Left hindlimb (tissue), 1 donor: ENCODE measurements at places on chromosomes 13 and 19.
A peak's percentile ranks its signal among the peaks of the same experiment; 100 is the strongest.

GRCh38 chr19:46000491-46001246 lies 5.4 kb downstream of the CCDC61 start:
- DNase-seq: no peak

GRCh38 chr13:37201081-37201480 lies 95.6 kb upstream of the CSNK1A1L start:
- DNase-seq: no peak

GRCh38 chr19:1269478-1270212 lies 513 bp downstream of the CIRBP start:
- DNase-seq: peak; percentile 93

DNA sequence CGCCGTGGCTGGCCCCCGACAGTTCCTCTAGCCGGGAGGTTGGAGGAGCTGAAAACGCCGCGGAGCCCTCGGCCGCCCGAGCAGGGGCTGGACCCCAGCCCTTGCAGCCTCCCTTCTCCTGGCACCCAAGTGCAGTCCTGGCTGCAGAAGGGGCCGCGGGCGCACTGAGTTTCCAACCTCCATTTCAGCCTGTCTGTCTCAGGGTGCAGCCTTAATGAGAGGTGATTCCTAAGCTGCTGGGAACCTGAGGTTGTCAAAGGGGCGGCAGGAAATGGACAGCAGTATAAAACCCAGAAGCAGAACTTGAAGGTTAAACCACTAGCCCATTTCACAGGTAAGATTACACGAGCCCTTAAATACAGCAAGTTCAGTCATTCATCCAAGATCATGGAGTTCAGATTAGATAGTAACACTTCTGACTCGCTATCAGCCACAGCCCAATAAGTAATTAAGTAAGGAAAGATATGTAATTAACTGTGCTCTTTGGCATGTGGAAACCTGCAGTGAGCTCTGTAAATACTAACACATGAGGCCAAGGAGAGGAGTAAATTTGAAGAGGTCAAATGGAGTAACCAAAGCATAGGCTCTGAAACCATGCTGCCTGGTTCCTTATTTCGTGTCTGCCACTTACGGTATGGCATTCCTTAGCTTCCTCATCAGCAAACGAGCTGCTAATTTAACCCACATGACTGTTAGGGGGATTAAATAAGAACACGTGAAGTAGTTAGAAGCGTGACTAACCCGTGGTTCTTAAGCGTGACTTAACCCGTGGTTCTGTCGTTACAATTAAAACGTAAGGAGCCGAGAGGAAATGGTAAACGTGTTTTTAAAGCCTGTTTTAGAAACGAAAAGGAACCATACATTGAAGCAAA lies 686 bp downstream of the SETDB2 start:
- no peak for DNase-seq

- no peak for DNase-seq
These were observed 89.8 kb upstream of the MYCBP2 start for GRCh38 chr13:77416666-77417212.

DNA sequence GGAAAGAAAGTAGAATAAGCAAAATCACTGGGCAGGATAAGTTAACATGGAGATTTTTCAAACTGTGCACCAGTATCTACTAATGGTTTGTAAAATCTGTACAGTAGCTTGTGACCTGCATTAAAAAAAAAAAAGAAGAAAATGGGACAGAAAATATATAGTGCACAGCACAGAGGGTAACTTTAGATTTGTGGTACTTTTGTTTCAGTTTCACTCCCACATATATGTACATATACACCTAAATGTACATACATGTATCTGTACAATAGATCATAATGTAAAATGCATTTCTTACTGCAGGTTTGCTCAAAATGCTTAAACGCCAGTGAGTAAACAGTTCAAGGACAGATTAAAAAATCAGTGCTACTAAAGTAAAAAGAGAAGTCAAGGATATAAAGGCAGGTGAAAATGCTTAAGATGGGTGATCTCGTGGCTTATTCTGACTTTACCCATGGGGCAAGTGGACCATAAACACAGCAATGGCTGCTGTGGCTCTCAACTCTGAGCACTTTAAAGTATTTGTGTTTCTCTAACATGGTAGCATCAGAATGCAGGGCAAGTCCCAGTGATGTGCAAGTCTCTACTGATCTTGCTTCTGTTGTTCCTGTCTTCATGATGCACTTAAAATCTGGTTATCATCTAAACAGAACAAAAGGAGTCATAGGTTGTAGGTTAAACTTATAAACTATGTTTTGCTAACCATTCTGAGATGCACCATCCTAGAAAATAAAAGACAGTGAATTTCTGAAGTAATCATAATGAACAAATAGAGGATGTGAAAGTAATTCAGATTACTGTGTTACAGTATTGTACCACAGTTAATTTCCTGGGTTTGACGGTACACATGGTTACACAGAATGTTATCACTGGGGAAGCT lies 112.3 kb downstream of the MIPEP start:
- no peak for DNase-seq

DNA sequence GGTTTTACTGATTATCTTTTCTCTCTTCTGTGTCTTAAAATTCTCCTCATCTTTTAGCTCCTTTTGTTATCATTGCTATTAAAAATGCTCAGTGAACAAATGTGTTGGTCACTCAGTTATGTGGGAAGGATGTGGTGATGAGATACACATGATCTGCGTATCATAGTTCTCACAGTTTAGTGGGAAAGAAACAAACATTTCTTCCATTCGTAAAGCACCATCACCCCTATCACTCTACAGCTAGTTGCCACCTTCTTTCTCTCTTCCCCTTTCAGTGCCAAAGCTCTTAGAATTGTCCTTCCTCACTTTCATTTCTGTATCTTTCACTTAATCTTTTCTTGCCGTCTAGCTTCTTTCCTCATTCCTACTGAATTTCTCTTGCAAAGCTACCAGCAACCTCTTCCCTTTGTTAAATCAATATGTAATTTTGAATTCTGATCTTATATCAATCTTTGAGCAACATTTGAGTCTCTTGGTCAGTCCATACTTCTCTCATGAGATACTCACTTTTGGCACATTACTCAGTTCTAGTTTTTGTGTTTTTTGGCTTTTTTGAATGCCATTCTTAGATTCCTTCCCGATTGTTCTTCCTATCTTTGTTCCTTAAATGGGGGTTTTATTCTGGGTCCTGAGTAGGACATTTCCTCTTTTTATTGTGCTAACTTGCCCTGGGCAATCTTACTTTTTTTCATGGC lies 122.3 kb downstream of the PCCA start:
- DNase-seq: no peak

GRCh38 chr13:23899555-23899954 lies 2.3 kb upstream of the C1QTNF9B start:
- no peak for DNase-seq

DNA sequence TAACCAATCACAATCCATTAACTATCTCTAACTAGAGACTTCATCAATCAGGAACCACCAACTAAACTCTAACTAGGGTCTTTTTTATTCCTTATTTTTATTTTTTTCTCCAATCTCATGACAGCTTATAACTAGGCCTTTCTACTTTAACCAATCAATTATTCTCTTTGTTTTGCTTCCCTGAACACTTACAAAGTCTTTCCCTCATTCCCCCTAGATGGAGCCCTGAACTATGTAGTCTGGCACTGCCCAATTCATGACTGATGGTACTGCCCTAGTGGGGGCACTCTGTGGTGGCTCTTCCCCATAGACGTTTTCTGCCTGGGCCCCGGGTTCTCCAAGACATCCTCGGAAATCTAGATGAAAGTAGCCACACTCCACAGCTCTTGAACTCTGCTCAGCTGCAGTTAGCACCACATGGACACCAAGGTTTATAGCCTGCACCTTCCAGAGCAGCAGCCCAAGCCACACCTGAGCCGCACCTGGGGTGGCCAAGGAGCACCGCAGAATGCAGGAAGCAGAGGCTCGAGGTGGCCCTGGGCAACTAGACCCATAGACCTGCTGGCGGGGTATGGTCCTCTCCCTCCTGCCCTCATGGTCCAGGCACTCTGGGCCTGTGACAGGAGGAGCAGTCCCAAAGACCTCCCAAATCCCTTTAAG lies 6.6 kb downstream of the ATP7B start:
- DNase-seq: no peak

DNA sequence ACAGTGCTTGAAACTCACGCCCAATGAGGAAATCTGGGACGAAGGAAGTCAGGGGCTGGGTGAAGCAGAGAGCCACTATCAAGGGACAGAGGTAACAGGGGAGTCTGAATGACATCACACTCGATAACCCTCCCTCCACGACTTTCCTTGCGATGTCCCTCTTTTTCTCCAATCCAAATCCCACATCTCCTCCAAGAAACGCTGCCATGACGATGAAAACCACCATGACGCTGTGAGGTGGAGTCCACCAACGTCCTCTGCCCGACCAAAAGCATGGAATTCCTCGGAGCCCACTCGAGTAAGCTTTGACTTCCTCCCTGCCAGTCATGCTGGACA lies 967 bp downstream of the REXO1 start:
- DNase-seq: no peak

DNA sequence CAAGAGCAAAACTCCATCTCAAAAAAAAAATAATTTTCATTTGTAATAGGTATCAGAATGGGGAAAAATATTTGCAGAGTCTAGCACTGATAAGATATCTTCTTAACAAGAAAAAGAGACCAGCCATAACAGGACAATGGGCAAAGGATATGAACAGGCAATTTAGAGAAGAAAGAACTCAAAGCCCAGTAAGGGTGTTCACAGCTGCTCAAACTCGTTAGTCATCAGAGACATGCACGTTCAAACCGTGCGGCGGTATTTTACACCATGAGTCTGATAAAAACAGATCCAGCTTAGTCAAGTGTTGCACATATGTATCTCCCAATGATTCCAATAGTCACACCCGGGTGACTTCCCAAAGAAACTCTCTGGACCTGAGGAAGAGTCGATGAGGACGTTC lies 13.7 kb upstream of the NCCRP1 start:
- DNase-seq: no peak

GRCh38 chr13:99123101-99124045 lies 77.3 kb upstream of the UBAC2 start:
- DNase-seq: no peak

GRCh38 chr19:49658566-49659442 lies 6.9 kb downstream of the IRF3 start:
- no peak for DNase-seq

DNA sequence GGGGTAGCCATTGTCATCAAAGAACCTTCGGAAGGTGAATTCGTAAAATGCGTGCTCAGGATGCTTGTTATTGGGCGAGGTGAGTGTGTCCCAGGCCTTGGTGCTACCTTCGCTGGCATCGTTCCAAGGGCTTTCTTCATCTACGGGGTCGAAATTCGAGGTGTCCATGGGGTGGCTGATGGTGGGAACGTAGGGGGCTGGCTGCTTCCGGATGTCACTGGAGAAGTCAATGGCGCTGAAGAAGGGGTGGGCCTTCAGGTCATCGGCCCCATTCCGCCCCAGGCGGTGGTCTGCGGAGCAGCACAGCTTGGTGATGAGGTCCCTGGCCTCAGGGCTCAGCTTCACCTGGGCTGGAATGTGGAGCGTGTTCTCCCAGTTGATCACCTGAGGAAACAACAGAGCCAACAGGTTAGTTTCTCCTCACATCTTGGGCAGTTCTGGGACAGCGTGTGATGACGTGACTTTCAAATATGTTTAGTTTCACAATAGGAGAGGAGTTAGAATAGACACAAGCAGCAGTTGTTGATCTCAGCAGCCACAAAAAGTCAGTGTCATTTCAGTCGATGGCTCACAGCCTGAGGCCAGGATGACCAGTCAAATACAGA lies 72.5 kb upstream of the XPO4 start:
- no peak for DNase-seq

DNA sequence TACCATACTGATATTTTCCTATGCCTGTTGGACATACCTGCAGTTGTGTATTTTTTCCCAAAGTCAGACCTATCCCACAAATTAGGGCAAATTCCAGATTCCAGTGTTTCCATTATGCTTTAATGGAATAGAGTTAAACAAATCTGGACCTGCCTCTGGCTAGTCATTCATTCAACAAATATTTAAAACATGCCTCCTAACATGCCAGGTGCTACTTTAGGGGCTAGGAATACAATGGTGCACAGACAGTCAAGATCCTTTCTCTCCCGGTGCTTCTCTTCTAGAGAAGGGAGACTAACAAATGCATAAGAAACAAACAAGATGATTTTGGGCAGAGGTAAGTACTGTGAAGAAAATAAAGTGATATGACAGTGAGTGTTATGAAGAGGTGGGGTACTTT lies 7.5 kb upstream of the WDFY2 start:
- no peak for DNase-seq

- DNase-seq: no peak
These were observed 7.0 kb downstream of the POU4F1 start for GRCh38 chr13:78596399-78596735.

GRCh38 chr13:68551701-68552522 lies 1321.8 kb upstream of the PCDH9 start:
- DNase-seq: no peak

GRCh38 chr13:34419025-34419424 lies 523.0 kb upstream of the NBEA start:
- DNase-seq: no peak

DNA sequence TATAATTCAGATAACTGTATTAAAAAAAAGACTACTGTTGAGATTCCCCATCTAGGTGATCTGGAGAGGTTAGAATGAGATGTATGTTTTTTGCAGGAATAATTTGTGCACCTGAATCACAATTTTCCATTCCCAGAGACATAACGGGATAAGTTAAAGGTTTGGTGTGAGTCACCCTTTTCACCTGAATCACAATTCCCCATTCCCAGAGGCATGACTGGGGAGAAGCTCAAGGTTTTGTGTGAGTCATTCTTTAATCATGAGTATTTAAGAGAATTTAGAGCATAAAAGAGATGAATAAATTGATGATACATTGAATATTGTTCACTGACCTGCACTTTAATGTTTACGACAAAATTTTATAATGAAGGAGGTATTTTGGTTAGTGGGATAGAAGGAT lies 9.0 kb downstream of the OR7A5 start:
- no peak for DNase-seq

GRCh38 chr13:31982540-31982939 lies 49.0 kb upstream of the FRY start:
- peak; percentile 38 for DNase-seq

GRCh38 chr13:73212482-73212881 lies 153.7 kb downstream of the KLF5 start:
- DNase-seq: no peak

GRCh38 chr13:111184458-111185401 lies 69.6 kb downstream of the ARHGEF7 start:
- DNase-seq: no peak

DNA sequence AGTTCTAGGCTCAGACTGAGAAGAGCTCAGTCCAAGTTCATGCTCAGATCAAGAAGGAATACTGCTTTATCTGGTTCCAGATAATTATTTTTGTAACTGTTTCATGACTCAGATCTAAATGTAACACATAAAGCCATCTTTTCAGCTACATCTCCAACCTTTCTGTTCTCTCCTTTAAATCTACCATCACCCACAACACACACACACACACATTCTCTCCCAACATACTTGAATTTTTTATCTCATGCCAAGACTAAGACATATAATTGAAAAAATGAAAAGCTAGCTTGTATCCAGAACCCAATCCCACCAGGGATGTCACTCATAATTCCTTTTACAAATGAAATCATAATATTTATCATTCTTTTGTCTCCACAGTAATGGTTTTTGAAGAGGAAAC lies 7.6 kb downstream of the KATNAL1 start:
- DNase-seq: no peak
